ENCODE measurements at places on chromosomes 5 and 9.

GRCh38 chr5:83294246-83294645 is 177.3 kb upstream of the VCAN start:
- no peak for DNase-seq

DNA sequence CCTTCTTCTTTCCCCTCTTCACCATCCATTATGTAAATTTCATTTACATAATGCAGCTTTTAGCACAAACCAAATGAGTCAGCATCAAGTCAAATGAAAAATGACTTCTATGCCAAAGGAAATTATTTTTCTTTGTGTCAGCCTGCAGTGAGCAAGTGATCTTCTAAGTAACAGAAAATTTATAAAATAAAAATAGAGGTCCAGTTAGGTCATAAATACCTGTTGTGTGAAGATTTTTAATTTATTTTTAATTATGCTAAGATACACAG is 16.7 kb upstream of the THG1L start:
- no peak for DNase-seq

DNA sequence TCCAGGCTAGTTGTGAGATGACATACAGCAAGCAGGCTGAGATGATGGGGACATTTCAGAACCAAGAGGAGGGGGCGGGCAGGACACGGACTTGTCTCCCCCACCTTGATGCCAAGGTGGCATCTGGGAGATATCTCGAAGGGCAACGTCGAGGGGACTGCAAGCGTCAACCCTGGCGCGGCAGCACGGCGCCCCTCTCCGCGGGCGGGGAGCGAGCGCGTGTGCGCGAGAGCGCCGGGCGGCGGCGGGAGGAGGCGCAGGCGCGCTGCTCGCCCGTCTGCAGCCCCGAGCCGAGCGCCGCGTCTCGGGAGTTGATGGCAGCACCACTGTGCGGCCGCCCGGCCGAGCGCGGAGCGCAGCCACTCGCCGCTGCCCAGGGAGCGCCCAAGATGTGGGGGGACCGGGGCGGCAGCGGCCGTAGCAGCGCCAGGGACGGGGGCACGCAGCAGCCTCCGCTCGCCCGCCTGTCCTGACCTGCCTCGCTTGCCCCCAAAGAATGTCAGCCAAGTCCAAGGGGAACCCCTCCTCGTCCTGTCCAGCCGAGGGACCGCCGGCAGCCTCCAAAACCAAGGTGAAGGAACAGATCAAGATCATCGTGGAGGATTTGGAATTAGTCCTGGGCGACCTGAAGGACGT is at the start of gene PRR16:
PRR16 (plus strand) TSS at position 310 of the 636 bp plus-strand sequence.
- DNase-seq, result no peak

DNA sequence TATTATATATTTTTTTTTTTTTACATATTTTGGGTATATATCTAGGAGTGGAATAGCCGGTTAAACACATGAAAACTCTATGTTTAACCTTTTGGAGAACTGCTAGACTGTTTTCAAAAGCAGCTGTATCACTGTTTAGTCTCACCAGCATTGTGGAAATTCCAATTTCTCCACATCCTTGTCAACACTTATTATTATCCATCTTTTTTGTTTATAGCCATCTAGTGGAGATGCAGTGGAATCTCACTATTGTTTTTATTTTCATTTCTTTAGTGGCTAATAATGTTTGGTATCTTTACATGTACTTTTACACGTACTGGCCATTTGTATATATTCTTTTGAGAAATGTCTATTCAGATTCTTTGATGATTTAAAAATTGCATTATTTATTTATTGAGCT is 22.7 kb upstream of the CCDC180 start:
- DNase-seq, result no peak

- no peak for DNase-seq
Measured at GRCh38 chr9:71984403-71984802, 73.0 kb downstream of the C9orf85 start.

GRCh38 chr9:95938724-95939123 is 63.2 kb downstream of the ERCC6L2 start:
- no peak for DNase-seq

GRCh38 chr5:18742830-18743229 is 1108.6 kb downstream of the TAF11L14 start:
- no peak for DNase-seq

DNA sequence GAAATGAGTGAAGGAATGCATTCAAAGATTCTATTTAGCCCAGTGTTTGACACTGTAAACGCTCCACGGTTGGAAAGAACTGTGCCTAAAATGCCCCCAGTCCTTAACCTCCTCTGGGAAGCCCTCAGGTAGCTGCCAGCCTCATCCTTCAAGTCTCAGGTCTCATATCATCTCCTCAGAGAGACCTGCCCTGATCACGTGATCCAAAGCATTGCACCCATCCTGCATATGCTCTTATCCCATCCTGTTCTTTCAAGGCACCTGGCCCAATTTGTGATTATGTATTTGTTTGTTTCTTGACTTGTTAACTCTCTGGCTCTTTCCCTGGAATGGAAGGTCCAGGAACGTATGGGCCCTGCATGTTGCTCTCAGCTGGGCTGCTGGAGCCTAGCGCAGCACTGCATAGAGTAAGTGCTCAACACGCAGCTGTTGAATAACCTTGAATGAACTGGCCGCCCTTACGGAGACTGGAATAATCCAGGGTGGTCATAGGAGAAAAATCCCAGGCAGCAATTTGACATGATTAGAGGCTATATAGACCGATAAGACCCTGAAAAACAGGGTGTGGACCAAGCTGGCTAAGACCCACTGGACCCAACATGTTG is 8.7 kb downstream of the C1QTNF2 start:
- DNase-seq, result no peak

Data from activated CD4-positive, alpha-beta T cell treated with anti-CD3 and anti-CD28 coated beads for 1 hour (primary cell).